ENCODE measurements at places on chromosomes 12 and 14. TPM values are rescaled to one million over a fixed set of nuclear protein-coding genes. Genes with fewer than 3 reads are reported as not detected.

TPCN1 gene
- polyA plus RNA-seq, result 22.7 TPM

SLC39A9 gene
- polyA plus RNA-seq, result 31.0 TPM

KLRC2 gene
- not detected for polyA plus RNA-seq

PRH2 gene
- 0.16 TPM for polyA plus RNA-seq

APOF gene
- polyA plus RNA-seq, result not detected

LAG3 gene
- 1.1 TPM for polyA plus RNA-seq

ANKRD33 gene
- polyA plus RNA-seq, result 1.5 TPM

CFAP251 gene
- polyA plus RNA-seq, result 1.9 TPM

GNB3 gene
- 13.9 TPM for polyA plus RNA-seq

PTPN6 gene
- 16.3 TPM for polyA plus RNA-seq

ADAM21 gene
- 0.09 TPM for polyA plus RNA-seq

GLS2 gene
- polyA plus RNA-seq, result 22.5 TPM

KRT71 gene
- polyA plus RNA-seq, result not detected

TNFAIP2 gene
- 34.5 TPM for polyA plus RNA-seq

FAM161B gene
- polyA plus RNA-seq, result 0.14 TPM

PRB2 gene
- polyA plus RNA-seq, result not detected

TNS2 gene
- 5.0 TPM for polyA plus RNA-seq

SCNN1A gene
- polyA plus RNA-seq, result 156 TPM

DLK1 gene
- polyA plus RNA-seq, result 7.1 TPM

NPFF gene
- not detected for polyA plus RNA-seq

PELI2 gene
- 14.6 TPM for polyA plus RNA-seq

KRT78 gene
- not detected for polyA plus RNA-seq

SMCO2 gene
- polyA plus RNA-seq, result 0.11 TPM

B4GALNT3 gene
- polyA plus RNA-seq, result 14.9 TPM

KRT81 gene
- not detected for polyA plus RNA-seq

ABCB9 gene
- polyA plus RNA-seq, result 3.8 TPM

PLA2G1B gene
- 0.19 TPM for polyA plus RNA-seq

CLEC6A gene
- polyA plus RNA-seq, result not detected

E2F7 gene
- polyA plus RNA-seq, result 8.8 TPM

WBP11 gene
- polyA plus RNA-seq, result 22.1 TPM

GZMH gene
- polyA plus RNA-seq, result not detected

LHX5 gene
- polyA plus RNA-seq, result 4.6 TPM

TPH2 gene
- 0.57 TPM for polyA plus RNA-seq

RD3L gene
- polyA plus RNA-seq, result not detected

C1S gene
- 4.4 TPM for polyA plus RNA-seq

DBX2 gene
- polyA plus RNA-seq, result 0.05 TPM

KRT77 gene
- polyA plus RNA-seq, result 0.02 TPM

CABP1 gene
- 4.5 TPM for polyA plus RNA-seq

OASL gene
- polyA plus RNA-seq, result not detected

PTPRB gene
- 0.14 TPM for polyA plus RNA-seq

CLEC9A gene
- polyA plus RNA-seq, result not detected
